ENCODE measurements at places on chromosomes 4 and X. TPM values are rescaled to one million over a fixed set of nuclear protein-coding genes. Genes with fewer than 3 reads are reported as not detected.

DNA sequence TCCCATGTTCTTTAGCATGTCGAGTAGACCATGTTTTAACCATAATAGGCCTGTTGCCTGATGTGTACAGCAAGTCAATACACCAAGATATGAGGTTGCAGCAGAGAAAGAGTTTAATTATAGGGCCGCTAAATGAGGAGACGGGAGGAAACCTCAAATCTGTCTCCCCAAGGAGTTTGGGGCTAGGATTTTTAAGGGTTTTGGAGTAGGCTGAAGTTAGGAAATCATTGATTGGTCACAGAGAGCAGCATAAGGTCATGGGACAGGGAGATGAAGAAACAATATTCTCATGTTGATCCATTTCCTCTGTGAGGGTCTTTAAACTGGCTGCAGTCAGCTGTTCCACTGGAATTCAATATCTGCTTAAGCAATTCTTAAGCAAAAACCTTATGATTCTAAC, 160.2 kb upstream of the GALNT7 start:
- peaks cover 13% of the 10 kb centered on the region for H3K27me3 ChIP-seq
- H3K36me3 ChIP-seq: no peaks in the 10 kb centered on the region
- no peaks in the 10 kb centered on the region for H3K4me1 ChIP-seq
- no peak for DNase-seq
- H3K4me3 ChIP-seq: no peak overlapping the region
- no peak overlapping the region for H3K27ac ChIP-seq

DNA sequence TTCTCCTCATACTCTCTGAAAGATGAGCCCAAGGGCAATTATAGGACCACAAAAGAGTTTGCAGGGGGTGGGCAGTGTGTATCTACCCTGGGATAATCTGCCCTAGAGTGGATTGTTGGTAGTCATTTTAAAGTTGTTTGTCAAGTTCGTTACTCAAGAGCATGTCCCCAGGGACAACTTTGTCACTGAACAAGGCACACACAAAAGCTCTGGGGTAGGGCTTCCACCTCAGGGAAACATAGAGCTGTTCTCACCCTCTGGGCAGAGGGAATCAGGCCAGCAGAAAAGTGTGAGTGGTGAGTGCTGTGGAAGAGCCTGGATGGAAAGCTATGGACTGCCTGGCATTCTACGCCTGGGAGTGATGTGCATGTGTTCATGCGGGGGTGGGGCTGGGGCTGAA, 23.3 kb upstream of the LEF1 start:
- no peak for DNase-seq
- no peak overlapping the region for H3K27ac ChIP-seq
- H3K27me3 ChIP-seq: no peaks in the 10 kb centered on the region
- H3K36me3 ChIP-seq: no peaks in the 10 kb centered on the region
- no peak overlapping the region for H3K4me3 ChIP-seq
- H3K4me1 ChIP-seq: no peaks in the 10 kb centered on the region

DNA sequence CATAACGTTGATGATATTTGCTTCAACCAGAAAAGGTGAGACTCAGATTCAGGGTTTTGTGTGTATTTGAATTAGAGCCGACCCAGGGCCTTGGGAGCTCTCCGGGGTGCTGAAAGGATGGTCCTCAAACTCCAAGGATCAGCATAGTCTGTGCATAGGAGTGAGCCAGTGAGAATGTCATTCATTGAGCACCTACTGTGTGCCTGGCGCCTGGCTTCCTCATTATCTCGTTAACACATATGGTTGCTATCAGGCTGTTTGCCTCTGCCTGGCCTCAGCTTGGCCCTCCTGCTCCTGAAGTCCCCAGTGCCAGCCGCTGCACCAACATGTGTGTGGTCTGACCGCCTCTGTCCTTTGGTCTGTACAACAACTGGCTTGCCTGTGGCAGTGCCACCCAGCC, 25.1 kb upstream of the JAKMIP1 start:
- H3K27me3 ChIP-seq: peaks cover 49% of the 10 kb centered on the region
- peaks cover 3% of the 10 kb centered on the region for H3K36me3 ChIP-seq
- no peak overlapping the region for H3K27ac ChIP-seq
- H3K4me3 ChIP-seq: no peak overlapping the region

The LYAR gene
- total RNA-seq: 47.0 TPM

DNA sequence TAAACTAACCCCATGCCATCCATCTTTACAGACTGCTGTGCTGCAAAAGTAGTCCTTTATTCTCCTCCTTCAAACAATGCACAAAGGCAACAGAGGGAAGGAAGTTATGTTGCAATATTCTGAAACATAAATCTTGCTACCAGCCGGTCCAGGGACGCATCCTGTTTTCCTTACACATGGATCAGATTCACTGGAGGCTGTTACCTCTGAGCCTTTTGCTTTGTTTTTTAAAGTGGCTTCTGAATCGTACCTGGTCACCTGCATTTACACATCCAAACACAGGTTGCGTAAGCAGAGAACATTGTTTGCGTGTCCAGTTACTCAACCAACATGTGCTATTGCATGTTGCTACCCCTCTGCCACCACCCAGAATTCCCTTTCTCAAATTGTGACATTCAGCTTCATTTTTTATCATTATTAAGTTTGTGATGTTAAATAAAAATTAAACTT, 8.8 kb downstream of the PPARGC1A start:
- DNase-seq: no peak
- no peaks in the 10 kb centered on the region for H3K4me1 ChIP-seq
- H3K4me3 ChIP-seq: no peak overlapping the region
- no peak overlapping the region for H3K27ac ChIP-seq
- H3K36me3 ChIP-seq: no peaks in the 10 kb centered on the region
- no peaks in the 10 kb centered on the region for H3K27me3 ChIP-seq
